Astrocyte of the cerebellum (primary cell): ENCODE measurements at places on chromosomes 6 and 20.

GRCh38 chr6:116764961-116765841, at the start of gene FAM162B:
Gene FAM162B, minus strand, starts transcription at chr6:116765719. Its CDS starts 143 bp downstream, at chr6:116765576.
- DNase-seq, result no peak

DNA sequence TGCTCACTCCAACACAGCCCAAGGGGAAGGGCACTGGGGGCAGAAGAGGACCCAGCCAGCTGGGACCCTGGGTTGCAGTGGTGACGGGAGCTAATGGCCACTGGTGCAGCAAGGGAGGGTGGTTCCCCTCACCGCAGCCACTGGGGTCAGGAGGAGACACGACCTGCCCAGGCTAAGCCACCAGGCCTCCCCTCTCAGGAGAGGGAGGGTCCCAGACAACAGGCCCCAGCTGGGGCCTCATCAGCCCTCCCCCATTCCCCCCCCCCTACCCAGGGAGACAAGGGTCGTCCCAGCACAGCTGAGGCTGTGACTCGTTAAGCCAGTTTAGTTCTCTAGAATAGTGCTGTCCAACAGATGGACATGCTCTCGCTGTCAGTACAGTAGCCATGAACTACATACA, 17.3 kb upstream of the MATN4 start:
- DNase-seq, result no peak

DNA sequence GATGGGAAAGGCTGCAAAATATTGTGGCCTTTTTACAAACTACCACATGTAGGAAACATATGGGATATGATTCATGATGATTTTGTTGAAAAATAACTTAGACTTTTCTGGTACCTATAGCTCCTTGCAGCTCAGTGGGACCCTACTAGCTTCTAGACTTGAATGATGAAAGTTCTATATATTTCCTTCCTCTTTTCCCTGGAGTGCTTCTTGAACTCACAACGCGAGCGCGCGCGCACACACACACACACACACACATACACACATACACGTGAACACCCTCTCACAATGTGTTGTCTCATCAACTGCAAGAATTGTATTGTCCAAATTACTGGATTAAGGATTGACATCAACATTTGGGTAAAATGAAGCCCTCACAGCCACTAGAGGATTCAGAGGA, 61.9 kb downstream of the TOX2 start:
- no peak for DNase-seq

- no peak for DNase-seq
These were observed 83.4 kb upstream of the NNAT start for GRCh38 chr20:37437676-37438075.

DNA sequence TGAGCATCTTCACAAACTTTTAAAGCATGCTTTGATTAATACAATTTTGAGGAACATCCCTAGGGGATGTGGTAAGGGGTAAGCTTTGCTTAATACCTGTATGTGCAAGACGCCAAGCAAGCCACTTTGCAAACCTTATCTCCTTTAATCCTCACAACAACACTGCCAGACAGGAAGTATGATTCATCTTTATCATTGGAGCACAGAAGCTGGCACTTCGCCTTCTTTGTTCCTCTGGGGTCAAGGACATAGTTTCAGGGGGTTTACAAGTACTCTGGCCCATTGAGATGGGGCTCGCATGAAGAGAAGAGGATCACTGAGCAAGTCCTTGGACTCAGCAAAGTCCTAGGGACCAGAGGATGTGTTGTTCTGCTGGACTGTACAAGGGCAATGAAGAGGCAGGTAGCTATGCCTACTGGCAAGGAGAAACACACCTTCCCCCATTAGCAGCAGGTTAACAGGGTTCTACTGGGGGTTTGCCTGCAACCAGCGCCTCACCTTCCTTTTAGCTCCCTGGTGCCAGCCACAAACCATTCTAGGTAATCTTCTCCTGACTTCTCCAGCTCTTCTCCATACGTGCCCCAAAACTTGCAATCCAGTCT, 8.8 kb downstream of the TMEM244 start:
- DNase-seq, result no peak

DNA sequence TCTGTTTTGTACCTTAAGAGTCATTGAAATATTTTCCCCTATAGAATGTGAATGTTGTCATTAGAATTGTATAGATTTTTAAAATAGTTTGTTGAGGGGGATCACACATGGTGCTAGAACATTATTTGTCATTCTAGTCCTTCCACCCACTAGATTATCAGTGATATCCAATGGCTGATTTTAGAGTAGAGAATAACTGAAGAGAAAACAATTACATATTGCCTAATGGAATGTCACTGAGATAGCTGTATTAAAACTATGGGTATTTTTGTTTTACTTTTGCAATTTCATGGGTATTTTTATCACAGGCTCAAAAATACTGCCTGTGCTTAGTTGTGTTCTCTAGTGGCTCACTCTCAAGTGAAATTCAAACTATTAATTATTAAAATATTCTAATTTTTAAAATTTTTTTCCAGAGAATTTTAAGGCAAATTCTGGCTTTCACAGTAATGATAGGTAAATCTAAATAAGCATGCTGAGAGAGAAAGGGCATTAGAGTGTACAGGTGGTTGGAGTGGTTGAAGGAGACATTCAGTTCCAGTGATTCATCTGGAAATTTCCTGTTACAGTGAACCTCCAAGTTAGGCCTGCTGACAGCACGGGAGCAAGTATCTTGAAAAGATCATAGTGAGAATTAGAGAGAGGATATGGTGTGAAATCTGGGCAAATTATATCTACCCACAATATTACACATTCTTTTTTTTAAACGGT, 399.6 kb downstream of the NKAIN2 start:
- DNase-seq, result peak; percentile 35

DNA sequence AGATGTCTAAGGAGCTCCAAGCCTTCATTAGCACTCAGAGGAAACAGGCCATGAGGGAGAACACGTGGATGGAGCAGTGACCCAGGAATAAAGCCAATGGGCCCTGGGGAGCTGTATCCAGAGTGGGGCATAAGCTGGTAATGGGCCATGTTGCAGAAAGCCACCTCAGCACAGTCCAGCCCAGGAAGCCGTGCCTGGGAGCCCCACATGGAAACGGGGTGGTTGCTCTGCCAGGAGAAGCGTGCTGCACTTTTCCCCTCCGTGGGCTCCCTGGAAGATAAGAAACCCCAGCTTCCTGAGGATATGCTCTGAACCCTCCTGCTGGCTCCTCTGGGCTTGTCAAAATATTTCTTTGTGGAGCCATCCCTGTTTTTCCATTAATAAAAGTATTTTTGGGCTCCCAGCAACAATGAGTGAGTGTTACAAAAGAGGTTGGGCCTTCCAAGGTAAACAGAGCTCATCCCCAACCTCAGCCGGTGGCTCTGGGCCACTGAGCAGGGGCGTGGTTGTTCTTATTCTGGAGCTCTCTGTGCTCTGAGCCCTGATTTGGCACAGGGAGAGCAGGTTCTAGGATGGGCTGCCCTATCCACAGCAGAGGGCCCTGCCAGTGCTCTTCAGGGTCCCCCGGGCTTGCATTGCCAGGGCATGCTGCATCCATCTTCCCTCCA, 31.2 kb upstream of the NFATC2 start:
- no peak for DNase-seq

DNA sequence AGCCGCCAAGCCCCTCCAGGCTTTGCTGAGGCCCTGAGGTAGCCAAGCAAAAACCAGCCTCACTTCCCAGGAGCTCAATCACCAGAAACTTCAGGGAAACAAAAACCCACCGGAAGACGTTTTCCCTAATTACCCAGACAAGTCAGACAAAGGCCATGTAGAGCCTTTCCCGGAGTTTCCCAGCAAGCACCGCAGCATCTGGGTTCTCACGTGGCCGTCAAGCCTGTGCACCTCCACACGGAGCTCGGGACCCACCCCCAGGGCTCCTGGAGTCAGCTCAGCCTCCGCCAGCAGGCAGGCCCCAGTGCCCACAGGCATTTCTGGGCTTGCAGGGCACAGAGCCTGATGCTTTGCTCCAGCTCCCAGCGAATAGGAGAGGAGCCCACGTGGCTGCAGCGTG, 10.1 kb upstream of the MRGBP start:
- DNase-seq, result no peak

DNA sequence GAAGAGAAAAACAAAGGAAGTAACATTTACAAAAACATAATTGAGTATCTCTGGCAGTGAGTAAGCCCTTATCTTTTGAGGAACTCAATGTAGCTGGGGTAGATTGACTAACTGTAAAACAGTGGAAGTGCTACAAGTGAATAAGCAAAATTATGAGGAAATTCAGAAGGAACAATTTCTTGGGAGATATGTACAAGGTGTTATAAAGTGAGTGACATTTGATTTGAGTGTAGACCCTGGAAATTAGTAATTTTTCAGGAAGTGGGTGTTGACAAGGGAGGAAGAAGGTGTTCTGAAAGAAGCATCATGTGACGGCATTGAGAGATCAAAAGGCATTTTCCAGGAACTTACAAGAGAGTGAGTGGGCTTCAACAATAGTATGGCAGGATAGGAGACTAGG, 22.2 kb downstream of the XRN2 start:
- DNase-seq, result no peak

DNA sequence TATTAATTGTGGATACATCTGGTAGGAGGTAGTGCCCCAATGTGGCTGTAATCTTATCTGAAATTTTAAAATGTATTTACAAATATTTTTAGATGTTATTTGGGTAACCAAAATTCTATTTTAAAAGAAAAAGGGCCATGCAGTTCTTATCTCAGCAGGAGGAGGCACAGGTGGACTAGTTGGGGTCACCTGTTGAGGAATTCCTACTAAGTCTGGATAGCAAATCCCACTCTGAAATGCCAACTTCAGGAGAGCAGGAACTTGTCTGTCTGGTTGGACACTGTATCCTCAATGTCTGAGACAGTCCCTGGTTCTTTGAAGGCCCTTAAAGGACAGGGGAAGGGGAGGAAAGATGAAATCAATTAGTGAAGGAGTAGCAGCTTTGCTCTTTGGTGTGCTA, 82.6 kb downstream of the EYA2 start:
- DNase-seq, result no peak

DNA sequence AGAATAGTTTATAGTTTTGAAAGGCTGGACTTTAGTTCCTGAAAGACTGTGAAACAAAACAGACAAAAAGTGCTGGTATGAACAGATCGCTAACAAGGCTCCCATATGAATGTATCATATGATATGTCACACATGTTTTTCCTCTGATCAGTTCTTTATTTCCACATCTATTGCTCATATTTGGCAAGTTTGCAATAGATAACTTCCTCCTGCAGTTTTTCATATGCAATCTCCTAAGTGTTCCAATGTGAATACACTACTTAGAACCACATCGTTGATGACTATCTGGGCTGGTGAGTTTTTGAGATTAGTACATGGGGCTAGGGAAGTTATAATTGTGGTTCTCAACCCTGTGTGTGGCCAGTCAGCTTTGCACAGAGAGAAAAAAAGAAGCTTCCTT, 23.1 kb downstream of the CRYBG1 start:
- DNase-seq, result no peak

DNA sequence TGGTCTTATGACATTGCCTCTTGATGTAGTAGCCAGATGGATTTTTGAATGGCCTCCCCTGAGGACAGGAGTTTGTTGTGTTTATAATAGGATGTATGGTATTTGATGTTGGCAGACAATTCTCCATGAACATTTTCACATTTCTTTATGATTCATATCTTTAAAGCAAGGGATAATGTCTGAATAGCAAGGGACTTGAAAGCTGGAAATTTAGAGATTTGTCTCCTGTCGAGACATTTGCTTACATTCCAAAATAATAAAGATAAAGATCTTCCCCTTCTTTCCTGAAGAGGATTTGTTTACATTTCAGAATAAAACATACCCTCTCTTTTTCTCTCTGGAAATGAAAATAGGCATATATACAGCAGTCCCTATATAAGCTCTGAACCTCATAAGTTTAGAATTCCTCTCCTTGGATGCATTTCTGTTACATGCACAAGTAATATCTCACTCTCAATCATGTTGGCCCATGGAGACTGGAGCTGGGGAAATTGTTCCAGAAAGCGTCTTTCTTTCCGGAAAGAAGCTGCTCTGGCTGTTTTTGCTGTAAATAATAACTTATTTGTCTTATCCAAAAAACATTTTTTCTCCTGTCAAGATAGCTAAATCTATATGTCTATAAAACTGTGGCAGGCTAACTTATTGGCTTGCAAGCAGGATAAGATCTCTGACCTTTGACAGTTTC, 42.5 kb upstream of the ASCC3 start:
- DNase-seq, result no peak

DNA sequence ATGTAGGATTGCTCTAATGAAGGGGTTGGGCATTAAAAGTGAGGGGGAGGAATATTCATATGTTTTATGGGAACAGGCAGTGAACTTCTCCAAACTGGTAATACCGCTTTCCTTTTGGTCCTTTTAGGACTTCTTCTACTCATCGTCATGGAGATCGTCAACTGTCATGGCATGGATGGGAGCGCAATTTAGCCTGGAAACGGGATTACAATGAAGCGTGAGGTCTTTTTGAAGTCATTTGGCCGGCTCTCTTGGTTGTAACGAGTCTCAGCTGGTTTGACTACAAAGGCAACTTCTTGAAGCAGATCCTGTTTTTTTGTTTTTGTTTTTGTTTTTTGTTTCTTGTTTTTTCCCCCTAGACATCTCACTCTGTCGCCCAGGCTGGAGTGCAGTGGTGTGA, 1.4 kb upstream of the HLA-E start:
- no peak for DNase-seq

DNA sequence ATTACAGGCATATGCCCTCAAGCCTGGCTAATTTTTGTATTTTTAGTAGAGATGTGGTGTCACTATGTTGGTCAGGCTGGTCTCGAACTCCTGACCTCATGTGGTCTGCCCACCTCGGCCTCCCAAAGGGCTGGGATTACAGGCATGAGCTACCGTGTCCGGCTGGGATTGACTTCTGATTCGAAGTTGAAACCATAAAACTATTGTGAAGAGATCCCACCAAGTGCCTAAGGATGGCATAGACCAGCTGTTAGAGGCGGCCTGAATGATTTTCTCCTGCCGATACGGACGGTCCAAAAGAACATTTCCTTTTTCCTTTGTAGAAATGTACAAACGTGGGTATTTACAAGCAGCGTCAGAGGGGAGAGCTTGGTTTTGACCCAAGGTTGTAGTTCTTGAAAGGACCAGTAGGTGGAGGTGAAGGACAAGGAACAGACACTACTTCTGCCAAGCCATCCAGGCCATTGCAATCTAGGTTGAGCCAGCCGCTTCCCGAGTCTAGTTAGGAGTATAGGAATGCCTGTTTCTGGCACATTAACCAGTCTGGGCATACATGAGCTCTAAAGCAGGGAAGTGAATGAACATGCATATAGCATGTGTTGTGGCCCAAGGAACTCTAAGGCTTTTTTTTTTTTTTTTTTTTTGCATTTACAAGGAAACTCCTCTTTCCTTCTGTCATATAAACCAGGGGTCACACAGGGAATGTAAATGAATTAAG, 29.0 kb downstream of the MOCS3 start:
- peak; percentile 90 for DNase-seq

GRCh38 chr6:89452281-89452680, 19.3 kb downstream of the ANKRD6 start:
- DNase-seq, result no peak
